Epithelial cell of esophagus (primary cell): ENCODE measurements at places on chromosomes 1 and 21.

DNA sequence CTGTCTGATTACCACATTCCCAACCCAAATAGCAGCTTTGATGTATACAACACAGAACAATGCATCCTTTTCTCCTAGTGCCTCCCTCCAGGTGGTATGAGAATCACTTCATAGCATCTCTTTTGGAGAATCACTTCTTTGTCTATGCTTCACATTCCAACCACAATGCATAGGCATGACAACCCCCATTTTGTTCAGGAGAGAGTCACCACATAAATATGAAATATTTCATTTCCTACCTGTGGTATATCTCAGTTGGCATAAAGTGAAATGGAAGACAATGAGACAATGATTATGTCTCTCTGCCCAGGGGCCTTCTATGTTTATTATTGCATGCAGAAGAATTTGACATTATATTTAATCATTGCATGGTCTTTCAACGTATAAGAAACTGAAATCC lies 112.2 kb downstream of the BRINP2 start:
- DNase-seq, result peak; percentile 55

- peak; percentile 69 for DNase-seq
Measured at GRCh38 chr1:199226163-199226562, 587.3 kb downstream of the PTPRC start.

GRCh38 chr1:209454340-209454994 lies 129.0 kb upstream of the CAMK1G start:
- no peak for DNase-seq

- DNase-seq, result peak; percentile 64
Measured at GRCh38 chr1:76425201-76426145, 350.9 kb downstream of the ST6GALNAC3 start.

- DNase-seq, result peak; percentile 11
Measured at GRCh38 chr1:12099610-12100009, 36.5 kb downstream of the TNFRSF8 start.

DNA sequence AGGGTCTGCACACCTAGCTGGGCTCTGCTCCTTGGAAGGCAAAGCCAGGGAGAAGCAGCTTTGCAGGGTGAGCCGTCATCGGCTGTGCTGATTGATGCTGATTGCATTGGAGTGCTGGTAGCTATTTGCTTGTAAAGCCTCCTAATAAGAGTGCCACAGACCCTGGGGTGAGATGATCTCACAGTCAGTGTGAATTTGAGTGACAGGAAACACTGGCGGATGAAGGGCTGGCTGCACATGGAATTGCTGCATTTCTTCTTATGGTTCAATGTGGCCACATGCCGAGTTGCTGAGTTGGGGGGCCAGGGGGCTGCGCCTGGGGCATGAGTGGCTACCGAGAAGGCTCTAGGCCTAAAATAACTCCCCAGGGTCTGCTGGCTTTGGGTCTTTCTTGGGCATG lies 138.2 kb upstream of the CACNA1E start:
- no peak for DNase-seq
